Stimulated activated CD8-positive, alpha-beta memory T cell treated with anti-CD3 and anti-CD28 coated beads, Interleukin-7, amount 100 ng/mL, for 4 hours (primary cell): ENCODE measurements at places on chromosomes 1 and 21.

- DNase-seq: no peak
These were observed 17.4 kb downstream of the CCT8 start for GRCh38 chr21:29056005-29056404.

DNA sequence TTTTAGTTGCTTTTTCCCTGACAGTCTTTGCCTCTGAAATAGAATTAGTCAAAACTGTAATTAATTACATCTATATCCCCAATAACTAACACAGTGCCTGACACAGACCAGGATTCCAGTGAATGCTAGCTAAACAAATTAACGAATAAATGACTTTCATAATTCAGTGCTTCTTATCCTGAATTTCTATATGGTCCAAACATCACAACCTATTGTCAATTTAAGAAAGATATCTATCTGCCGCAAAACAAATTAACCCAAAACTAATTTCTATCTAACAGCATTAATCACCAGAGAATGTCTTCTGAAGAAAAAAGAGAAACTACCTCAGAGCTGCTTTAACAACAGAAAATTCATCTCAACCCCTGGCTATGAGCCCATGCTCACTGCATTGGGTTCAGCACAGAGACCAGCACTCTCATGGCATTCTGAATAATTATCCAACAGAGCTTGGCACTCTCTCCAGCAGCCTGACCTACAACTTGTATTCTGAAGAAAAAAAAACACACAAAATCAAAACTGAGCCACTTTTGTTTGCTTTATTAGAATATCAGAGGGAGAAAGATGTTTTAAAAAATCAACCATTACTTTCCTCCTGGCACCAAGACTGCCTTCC, 547.3 kb upstream of the BEND5 start:
- DNase-seq: no peak

DNA sequence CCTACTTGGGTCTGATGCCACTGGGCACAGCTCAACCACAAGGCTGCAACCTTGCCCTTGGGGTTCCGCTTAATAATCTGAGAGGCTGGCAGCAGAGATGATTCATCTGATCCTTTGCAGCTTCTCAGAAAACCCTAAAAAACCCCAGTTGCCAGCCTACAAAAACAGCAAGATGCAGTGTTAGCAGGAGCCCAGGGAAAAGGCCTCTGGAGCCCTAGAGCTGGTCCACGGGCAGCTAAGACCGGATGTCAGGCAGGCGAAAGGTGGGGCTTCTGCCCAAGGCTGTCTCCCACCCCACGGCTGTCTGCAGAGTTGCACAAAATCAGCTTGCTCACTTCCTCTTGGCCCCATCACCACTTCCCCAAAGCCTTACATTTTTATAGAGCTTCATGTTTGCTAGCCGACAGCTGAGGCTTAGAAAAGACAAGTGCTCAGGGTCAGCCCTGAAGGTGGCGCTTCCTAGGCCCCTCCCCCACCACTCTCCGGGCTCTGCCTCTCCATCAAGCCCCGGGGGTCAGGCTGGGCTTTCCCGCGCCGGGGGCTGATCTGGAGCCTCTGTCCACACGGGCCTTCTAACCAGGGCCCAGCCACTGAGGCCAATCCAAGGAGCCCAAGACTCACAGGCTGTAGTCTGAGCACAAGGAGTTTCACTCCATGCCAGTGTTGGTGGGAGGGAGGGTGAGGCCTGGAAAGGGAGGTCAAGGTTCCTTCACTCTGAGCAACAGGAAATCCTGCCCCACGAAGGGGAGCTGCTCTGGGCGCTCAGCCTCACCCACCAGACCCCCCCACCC, 4.2 kb upstream of the ADORA3 start:
- peak; percentile 69 for DNase-seq

- no peak for DNase-seq
These were observed 709 bp upstream of the FBXO42 start for GRCh38 chr1:16352842-16353535.

DNA sequence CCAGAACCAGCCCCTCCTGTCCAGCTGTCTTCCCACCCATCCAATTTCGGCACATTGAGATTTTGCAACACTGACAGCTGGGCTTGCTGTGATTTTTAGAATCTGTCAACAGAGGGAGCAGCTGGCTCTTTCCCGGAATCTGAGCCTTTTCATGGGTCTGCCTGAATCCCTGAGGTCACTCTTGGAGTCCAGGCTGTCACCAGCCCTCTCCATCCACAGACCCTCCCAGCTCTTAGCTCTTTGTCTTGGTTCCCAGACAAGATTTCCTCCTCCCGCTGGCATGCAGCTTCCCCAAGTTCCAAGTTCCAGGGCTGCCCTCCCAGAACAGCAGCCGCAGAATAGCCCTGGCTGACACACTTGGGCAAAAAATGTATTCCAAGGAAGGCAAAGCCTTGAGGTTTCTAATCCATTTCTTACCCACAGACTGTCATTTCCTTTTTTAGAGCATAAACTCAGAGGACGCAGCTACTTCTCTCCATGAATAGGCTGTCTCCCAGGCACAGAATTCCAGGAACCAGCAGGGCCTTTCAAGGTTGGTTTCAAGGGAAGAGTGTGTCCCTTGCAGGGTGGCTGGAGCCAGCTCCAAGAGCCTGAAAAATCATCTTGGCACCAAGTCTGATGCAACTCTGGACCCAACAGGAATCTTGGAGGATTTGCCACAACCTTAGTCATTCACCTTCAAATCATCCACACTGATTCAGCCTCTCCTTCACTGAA, 7.1 kb upstream of the TMEM61 start:
- DNase-seq: no peak

- no peak for DNase-seq
These were observed 1.9 kb downstream of the ANKRD34A start for GRCh38 chr1:145962157-145963102.

GRCh38 chr1:184191181-184191621, 139.7 kb downstream of the TSEN15 start:
- no peak for DNase-seq
